ENCODE measurements at places on chromosomes 2 and 18.

- no peak for DNase-seq
Measured at GRCh38 chr2:99573634-99574251, 83.9 kb upstream of the REV1 start.

GRCh38 chr2:71813807-71814470 is 333.7 kb downstream of the CYP26B1 start:
- no peak for DNase-seq

DNA sequence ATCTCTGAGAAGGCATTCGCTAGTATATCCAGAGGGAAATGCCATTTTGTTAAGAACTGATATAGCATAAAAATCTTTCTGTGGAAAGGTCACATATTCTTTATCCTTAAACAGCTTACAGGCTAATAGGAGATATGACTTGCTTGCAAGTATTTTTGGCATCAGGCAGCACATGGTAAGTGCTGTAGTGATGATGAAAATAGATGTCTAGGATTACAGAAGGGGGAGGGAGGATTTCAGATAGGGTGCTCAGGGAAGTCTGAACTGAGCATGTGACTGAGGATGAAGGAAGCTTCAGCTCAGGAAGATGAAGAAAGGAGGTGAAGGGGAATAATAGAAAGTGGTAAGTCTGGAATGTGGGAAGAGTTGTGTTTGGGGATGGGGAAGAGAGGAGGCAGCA is 158.5 kb upstream of the NOSTRIN start:
- DNase-seq, result no peak

DNA sequence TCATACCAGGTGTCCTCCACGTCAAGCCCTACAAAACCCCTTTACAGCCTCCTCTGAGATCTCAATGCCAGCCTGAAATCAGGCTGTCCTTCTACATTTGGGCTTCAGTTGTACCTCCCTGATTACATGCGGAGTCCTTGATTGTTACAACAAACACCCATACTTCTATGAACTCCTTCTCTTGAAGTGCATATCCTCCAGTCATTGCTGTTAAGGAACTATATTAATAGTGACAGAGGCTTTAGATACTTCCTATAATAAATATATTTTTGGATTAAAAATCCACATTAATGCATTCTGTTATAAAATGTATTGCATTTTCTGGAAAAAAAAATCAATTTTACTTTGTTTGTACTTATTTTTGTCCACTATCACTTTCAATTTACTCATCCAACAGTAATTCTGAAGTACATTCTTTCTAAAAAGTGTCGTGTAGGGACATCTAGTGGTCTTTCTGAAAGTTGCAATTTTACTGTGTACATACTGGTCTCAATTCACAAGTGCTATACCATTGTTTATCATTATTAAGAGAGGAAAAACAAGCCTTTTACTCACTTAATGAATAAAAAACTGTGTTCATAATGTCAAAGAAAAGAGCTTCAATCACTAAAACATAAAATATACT is 316.4 kb downstream of the DSEL start:
- no peak for DNase-seq

GRCh38 chr18:62585274-62586150 is 62.7 kb downstream of the ZCCHC2 start:
- no peak for DNase-seq

DNA sequence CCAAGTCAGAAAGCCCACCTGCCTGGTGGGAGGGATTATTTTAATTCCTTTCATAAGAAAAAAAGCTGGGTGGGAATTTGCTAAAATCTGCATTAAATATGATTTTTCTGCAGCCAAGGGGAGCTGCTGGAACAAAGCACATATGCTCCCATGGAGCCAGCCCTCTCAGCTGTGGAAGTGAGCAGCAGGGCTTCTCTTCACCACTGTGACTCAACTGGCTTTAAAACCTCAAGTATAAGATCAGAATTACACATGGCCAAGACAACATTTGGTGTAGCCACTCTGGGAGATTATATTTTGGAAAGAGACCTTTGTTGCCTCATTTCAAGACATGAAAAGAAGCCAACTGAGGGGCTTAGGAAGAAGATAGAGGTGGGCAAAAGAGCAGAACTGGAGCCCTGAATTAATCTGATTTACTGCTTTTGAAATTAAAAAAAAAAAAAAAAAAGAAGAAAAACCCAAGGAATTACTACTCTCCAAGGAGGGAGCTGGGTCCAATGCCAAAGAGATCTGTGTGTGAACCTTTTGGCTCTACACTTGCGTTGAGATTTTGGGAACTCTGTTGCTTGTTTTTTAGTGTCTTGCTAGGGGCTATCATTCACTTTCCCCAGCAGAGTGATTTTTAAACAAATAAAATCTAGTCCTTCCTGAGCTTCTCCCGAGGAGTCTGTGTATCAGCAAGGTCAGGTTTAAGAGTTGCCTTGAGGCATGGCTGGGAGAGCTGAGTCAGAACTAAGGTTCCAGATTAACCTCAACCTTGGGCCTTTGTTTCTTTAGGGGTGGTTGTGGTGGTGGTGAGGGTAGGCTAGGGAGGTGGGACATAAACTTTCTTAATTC is 6.0 kb downstream of the LHCGR start:
- no peak for DNase-seq

DNA sequence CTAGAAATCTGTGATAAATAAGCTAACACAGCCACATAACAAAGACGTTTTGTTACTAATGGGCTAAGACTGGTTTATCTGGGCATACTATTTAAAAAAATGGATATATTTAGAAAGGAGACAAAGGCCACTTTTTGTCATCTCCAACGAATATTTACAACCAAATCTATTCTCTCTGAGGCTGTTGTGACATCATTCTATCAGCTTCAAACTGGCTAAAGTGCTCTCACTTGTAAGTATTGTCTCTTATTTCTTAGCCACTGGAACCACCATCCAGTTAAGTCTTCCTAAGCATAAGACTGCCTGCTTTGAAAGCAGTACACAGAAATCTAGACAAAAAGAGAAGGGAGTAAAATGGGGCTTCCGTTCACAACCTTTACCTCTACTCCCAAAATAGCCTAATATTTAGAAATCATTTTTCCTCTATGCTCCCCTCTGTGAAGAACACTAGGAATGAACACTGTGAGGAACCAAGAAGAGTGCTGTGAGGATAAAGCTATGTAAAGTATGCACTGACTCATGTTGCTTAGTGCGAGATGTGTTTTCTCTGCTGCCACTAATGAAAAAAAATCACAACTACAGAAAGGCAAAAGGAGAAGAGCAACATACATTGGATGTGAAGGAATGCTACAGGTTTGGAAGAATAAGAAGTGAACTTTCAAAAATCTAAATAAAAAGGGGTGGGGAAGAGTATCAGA is 264.1 kb downstream of the EXOC6B start:
- no peak for DNase-seq

DNA sequence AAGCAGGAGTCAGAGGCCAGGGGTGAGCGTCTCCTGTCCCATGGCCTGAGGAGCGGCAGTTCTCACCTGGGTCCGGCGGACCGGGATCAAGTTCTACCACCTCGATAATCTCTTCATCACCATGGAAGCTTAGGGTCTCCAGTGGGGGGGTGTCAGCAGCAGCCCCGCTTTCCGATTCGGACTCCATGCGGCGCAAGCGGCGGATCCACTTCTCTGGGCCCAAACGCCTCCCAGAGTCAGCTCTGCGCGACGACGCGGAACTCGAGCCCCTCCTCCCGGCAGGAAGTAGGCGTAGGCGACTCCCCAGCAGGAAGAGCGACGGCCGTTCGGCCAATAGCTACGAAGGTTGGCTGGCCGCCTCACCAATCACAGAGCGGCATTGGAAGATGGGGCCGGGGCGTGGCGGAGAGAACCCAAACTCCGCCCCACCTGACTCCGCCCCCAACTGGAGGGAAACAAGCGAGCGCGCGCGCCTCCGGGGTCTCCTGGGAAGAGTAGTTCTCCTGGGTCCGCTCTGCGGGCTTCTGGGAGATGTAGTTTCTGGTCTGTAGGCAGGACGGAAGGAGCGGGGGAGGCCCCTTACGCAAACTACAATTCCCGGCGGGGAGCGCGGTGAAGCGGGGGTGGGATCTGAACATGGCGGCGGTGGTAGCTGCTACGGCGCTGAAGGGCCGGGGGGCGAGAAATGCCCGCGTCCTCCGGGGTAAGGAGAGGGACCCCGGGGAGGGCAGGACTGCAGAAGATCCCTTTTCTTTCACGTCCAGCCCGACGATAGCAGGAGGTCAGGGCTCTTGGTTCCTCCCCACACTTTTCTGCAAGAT is at the start of the genes AAMP and PNKD:
Gene AAMP, minus strand, starts transcription at position 238 of the 821 bp plus-strand sequence. Its CDS starts 51 bp downstream, at position 187.
Gene PNKD, plus strand, starts transcription at position 620 of the 821 bp plus-strand sequence. Its CDS starts 17 bp downstream, at position 637.
- peak; percentile 100 for DNase-seq

DNA sequence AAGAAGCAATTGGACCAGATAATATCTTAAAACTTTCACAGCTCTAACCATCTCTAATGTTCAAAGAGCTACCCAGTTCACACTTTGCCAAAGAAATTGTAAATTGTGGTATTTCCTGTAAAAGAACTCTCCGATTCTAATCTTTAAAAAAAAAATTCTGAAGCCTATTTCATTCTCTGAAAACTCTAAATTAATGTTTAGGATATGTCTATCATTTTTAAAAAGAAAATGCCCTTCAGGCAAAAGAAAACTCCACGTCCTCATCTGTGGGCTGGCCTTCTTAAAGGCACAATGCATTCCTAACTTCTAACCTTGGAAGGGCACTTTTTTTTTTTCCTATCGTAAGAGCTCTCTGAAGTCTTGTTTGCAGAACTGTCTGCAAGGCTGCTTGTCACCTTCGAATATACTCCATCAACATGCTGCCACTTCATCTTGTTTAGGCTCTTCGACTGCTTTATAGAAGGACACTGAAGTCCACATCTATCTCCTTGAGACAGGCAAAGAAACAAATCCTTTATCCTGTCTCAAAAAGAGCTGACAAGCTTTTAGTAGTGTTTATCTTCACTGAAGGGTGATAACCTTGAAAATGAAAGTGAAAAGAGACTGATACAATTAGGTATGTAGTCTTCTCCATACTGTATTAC is 124.3 kb upstream of the SLC39A10 start:
- no peak for DNase-seq

GRCh38 chr2:198657512-198658121 is 800.1 kb downstream of the SATB2 start:
- DNase-seq, result no peak

- DNase-seq, result peak; percentile 13
Measured at GRCh38 chr2:127176371-127177311, 43.5 kb downstream of the CYP27C1 start.

DNA sequence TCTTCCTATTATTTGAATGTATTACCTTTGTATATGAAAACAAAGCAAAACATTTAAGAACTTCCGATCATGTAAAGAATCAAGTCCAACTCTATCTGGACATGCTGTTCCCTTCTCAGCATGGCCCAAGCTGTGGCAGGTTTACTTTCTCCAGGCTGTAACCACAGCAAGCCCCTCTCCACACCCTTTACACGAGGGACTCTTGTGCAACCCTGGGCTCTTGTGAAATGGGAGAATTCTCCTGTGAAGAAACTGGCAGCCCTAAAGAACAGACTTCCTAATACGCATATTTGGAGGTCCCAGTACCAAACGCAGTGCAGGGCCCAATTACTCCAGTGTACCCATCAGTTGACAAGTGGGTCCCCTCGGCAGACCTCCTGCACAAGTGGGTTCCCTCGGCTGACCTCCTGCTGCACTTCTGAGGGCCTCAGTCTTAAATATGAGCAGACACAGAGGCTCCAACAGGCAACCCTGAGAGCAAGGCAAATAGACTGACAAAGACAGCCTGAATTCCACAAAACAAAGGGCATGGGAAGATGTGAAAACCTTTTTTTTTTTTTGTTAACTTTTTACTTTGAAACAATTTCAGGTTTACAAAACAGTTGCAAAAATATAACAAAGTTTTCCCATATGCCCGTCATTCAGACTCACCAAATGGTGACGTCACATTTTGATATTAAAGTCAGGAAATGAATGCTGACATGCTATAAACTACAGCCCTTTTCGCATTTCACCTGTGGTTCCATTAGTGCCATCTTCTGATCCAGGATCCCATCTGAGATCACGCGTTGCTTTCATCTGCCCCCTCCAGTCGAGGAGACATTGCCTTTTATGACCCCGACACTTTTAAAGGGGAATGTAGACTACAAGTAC is 78.2 kb downstream of the FBXO15 start:
- no peak for DNase-seq

GRCh38 chr18:9575558-9575957 is 38.8 kb downstream of the PPP4R1 start:
- peak; percentile 42 for DNase-seq

DNA sequence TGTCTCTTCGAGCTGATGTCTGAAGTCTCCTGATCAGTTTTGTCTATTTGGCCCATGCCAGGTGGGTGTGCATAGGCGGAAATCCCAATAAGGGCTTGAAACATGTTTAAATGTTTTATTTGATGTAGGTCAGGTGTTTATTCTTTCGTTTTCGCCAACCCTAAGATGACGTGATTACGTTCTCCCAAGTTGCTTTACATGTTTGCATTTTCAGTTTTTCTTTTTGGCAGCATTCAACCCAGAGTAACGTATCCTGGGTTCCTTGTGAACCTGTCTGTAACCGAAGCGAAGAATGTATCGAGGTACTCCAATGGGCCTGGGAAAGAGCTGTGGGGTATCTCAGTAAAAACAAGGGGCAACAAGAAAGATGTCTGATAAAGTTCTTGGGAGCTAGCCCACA is 3.1 kb downstream of the ALPK2 start:
- DNase-seq, result no peak

GRCh38 chr2:119638246-119638645 is 40.8 kb upstream of the TMEM177 start:
- no peak for DNase-seq

DNA sequence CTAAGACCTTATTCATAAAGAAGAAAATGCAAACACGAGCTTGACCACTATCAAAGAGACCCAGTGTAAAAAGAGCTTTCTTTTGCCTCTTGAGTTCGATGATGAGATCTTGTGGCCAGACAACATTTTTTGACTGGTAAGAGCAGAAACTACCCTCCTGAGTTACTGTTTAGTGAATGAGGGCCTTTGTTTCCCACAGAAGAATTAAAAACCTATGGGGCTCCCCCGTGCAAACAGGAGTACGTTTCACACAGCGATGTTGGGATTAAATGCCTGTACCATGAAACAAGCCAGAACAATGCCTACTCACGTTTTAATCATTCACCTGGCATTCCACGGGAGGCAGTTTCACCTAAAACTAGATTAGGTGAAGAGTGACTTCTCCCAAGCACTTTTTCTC is 36.0 kb downstream of the MYCN start:
- DNase-seq, result no peak

GRCh38 chr2:180664507-180664906 is 315.9 kb upstream of the UBE2E3 start:
- DNase-seq, result no peak

GRCh38 chr18:2805970-2806943 is 40.5 kb upstream of the EMILIN2 start:
- no peak for DNase-seq

- DNase-seq, result no peak
Measured at GRCh38 chr2:142974288-142975024, 97.0 kb downstream of the KYNU start.

DNA sequence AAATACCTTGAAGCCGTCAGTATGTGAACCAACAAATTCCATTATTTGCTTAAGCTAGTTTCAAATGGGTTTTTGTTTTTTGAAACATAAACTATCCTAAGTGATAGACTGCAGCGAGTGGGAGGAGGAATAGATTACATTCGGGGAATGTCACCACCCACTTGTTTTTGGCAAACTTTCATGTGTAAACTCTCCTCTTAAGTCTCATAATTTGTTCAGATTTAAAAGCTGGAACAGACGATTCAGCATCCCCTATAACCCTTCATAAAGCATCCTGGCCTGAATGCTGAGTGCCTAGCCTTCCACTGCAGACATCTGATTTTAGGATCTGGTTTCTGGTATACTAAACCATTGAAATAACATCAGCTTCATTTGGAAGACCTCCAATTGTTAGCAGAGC is 51.0 kb downstream of the CPO start:
- no peak for DNase-seq

- no peak for DNase-seq
Measured at GRCh38 chr18:2976218-2977132, 36.5 kb downstream of the LPIN2 start.

Measured in heart right ventricle (tissue), 16 donors.